ENCODE measurements at places on chromosomes 11 and 22.

GRCh38 chr11:100229086-100229485 is 458.0 kb upstream of the ARHGAP42 start:
- no peak for DNase-seq

DNA sequence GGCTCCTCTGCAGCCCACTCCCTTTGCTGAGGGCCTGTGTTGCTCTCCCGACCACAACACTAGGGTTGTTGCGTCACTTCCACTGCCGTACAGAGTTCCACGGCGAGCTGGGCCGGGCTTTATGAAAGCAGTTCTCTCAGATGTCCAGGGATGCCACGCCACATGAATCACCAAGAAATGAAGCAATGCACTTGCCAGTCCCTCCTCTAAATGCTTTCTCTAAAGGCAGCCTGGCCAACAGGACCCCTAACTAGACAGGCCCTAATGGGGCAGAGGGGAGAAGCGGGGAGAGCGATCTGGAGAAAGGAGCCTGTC is 188.7 kb downstream of the CTTN start:
- no peak for DNase-seq

DNA sequence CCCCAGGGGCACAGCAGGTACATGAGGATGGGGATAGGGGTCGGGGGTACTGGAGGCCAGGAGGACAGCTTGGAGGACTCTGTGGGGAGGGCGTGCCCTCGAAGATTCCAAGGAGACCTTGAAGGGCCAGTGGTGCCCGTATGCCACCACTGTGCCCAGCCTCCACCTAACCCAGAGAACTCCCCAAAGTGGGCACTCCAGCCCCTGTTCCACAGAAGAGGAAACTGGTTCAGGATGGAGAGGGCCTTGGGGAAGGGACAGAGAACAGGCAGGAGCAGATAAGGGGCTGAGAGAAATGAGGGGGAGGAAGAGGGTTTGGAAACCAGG is 2.2 kb upstream of the PHLDA2 start:
- DNase-seq = no peak

DNA sequence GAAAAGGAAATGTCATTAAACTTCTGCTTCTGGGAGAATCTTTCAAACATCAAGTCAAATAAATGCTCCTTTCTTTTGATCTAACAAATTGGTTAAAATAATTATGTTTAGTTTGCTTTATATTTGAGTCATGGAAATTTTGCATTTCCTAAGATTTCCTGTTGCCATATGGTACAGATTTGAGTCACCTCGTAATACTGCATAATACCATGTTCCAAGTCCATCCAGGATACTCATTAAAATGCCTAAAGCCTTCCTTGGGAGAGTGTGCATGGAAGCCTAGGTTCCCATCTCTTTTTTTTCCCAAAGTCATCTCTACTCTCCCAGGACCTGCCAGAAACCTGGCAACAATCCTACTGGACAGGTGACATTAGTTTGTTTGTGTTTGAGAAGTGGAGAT is 4.2 kb downstream of the OR9I1 start:
- no peak for DNase-seq

GRCh38 chr22:22735695-22736611 is 91.5 kb downstream of the GGTLC2 start:
- DNase-seq = no peak

DNA sequence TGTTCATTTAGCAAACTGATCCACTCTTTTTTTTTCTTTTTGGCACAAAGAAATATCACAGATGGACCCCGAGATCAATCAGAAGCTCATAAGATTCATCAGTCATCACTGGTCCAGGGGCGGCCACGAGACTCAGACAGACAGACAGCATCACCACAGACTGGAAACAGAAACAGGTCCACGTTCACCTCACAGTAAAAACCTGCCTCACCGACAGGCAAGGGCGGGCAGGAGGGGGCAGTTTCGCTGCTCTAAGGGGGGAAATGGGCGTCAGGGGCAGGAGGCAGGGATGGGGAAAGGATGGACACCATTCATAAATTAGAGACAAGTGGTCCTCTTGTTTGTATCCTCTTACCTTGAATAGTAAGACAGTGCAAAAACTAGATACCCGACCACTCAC is 16.5 kb downstream of the CHST1 start:
- no peak for DNase-seq

DNA sequence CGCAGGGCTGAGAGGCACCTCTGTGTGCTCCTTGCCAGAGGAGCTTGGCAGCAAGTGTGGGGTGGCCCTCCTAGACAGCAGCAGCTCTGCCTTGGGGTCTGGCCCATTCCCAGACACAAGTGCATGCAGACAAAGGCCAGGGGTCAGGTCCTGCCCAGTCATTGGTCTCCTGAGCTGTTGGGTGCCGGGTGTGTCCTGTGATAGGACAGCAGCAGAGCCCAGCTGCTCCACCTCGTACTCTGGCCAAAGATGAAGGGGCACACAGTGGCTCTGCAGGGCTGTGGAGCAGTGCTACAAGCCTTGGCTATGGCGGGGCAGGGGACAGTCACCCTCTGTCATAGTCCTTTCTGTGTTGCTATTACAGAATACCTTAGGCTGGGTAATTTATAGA is 17.3 kb upstream of the OSBPL5 start:
- DNase-seq = no peak
